ENCODE measurements at places on chromosomes 12 and 14. TPM values are rescaled to one million over a fixed set of nuclear protein-coding genes. Genes with fewer than 3 reads are reported as not detected.

GDF3 gene
- not detected for total RNA-seq

AKAP5 gene
- 3.0 TPM for total RNA-seq

POMT2 gene
- 19.9 TPM for total RNA-seq

ESPL1 gene
- total RNA-seq: 3.0 TPM

DPY19L2 gene
- 48.8 TPM for total RNA-seq

EXOC3L4 gene
- total RNA-seq: 0.50 TPM

OR6C6 gene
- total RNA-seq: not detected

BORCS5 gene
- 15.2 TPM for total RNA-seq

SLC5A8 gene
- 1.1 TPM for total RNA-seq

PTCSC3 gene
- total RNA-seq: not detected
